ELF-1 (cell line): ENCODE measurements at places on chromosomes 2 and 18.
A peak's percentile ranks its signal among the peaks of the same experiment; 100 is the strongest.

DNA sequence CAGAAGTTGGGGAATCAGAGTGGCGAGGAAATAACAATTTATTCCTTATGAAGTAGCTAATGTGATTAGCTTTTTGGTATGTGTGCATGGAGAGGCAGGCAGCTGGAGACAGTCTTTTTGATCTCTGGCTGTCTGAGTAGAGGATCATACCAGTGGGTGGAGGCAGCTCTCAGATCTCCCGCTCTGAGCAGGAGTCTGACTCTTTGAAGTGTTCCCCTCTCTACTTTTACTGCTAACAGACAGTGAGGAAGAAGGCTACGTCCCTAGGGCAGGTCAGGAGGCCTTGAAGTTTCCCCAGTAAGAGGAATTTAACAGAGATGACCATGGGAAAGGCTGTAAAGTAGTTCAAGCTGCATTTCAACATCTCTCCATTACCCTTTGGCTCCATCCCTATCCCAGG is 111.9 kb upstream of the REG3A start:
- peak; percentile 33 for DNase-seq

GRCh38 chr2:145598434-145598833 is 1078.5 kb upstream of the ZEB2 start:
- DNase-seq: no peak

DNA sequence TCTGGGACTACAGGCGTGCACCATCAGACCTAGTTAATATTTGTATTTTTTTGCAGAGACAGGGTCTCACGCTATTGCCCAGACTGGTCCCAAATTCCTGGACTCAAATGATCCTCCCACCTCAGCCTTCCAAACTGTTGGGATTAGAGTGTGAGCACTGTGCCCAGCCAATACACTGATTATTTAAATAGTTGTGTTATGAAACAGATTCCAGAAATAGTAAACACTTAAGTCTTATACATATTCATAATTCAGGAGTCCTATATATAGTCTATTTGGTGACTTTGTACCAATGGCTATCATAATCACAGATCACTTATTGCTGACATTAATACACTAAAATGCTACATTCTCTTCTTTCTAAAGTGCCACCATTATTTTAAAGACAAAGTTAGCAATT is 12.8 kb downstream of the NFU1 start:
- no peak for DNase-seq

- no peak for DNase-seq
Observed at GRCh38 chr2:180571559-180571958, 408.8 kb upstream of the UBE2E3 start.

- DNase-seq: peak; percentile 60
Observed at GRCh38 chr2:114294741-114295140, 147.7 kb upstream of the DPP10 start.

DNA sequence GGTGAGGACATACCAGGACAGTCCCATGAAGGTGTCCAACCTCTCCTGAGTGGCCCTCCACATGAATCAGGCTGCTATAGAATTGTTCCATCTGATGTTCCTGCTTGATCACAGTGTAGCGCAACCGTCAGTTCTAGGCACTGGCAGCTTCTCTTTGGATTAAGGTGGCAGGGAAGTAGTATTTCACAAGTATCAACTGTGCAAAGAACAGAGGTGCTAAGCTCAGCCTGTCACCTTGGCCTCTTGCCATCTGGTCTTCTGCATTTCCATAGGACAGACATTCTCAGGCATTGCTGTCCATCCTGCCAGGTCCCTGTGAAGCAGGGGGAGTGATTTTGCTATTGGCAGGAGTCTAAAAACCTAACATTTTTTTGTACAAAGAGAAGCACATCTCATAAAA is 182.2 kb upstream of the EPAS1 start:
- no peak for DNase-seq

DNA sequence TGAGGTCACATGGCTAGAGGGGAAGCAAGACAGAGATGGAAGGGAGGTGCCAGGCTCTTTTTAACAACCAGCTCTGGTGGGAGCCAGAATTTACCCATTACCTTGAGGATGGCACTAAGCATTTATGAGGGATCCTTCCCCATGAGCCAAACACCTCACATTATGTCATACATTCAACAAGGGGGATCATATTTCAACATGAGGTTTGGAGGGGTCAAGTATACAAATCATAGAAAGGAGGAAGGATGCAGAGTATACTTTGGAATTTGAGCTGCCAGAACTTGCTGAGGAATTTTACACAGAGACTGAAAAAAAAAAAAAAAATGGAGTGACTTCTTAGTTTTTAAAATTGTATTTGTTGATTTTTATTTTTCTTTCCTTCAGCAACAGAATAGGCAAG is 891.4 kb downstream of the CCDC85A start:
- DNase-seq: no peak

GRCh38 chr18:13565228-13565627 is 161.1 kb downstream of the FAM210A start:
- DNase-seq: no peak

- DNase-seq: no peak
Observed at GRCh38 chr2:200679127-200679526, 93.3 kb downstream of the AOX1 start.

GRCh38 chr2:233832414-233832813 is 21.9 kb downstream of the HJURP start:
- no peak for DNase-seq

DNA sequence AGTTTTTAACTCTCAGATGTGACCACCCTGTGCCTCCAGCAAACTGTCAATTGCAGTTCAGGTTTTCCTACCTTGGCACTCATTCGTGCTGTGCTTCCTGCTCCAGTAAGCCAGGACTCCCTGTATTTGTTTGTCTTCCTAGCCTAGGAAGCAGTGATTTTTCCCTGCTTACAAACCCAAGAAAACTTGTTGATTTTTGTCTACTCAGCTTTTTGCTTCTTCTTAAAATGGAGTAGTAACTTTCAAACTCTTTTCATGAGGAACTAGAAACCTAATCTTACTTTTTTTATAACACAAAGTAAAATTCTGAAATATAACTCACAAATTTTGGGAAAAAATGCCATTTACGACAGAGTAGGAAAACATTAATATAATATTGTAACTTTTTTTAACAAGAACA is 150.6 kb upstream of the TMEFF2 start:
- DNase-seq: no peak

DNA sequence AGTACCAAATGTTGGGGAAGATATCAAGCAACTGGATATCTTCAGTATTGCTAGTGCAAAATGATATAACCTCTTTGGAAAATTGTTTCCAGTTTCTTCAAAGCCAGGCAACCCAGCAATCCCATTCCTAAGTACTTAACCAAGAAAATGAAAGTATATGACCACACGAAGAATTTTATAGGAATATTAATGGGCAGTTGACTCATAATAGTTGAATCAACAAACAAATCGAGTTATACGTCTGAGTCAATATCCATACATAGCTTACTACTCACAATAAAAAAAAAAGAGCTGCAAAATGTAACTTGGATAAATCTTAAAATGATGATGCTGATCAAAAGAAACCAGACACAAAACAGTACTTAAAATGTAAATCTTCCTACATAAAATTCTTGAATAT is 810.4 kb downstream of the METTL4 start:
- no peak for DNase-seq

GRCh38 chr2:116724550-116724949 is 1089.9 kb upstream of the DDX18 start:
- no peak for DNase-seq

- DNase-seq: peak; percentile 21
Observed at GRCh38 chr18:59961070-59961469, 61.3 kb downstream of the PMAIP1 start.

GRCh38 chr2:30346471-30347169 is 100.4 kb upstream of the LCLAT1 start:
- peak; percentile 85 for DNase-seq

GRCh38 chr2:241842067-241842415 is 16.7 kb downstream of the PDCD1 start:
- peak; percentile 70 for DNase-seq

DNA sequence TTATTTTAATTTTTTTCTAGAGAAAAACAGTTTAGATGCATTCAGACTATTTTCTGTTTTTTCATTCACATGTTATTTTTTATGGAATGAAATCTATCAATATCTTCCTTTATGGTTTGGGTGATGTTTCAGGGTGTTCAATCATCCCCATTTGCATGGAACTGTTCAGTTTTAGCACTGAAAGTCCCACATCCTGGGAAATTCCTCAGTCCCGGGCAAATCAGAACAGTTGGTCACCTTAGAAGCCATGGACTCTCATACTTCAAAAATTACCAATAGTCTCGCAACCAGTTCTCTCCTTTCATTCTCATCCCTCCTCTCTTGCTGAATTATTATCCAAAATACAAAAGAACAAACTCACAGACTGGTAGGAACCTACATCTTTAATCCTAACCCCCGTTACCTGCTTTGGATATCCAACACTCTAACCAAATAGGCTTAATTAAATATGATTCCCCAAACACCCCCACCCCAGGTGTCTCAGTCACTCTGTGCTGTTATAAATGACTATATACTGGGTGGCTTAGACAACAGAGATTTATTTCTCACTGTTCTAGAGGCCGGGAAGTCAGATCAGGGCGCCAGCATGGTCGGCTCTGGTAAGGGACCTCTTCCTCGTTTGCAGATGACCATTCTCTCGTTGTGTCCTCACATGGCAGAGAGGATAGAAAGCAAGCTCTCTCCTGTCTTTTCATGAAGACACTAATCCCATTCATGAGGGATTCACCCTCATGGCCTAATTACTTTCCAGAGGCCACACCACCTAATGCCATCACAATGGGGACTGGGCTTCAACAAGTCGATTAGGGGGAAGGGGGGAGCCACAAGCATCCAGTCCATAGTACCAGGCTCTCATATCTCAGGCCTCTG is 57.7 kb upstream of the SLC1A4 start:
- no peak for DNase-seq

DNA sequence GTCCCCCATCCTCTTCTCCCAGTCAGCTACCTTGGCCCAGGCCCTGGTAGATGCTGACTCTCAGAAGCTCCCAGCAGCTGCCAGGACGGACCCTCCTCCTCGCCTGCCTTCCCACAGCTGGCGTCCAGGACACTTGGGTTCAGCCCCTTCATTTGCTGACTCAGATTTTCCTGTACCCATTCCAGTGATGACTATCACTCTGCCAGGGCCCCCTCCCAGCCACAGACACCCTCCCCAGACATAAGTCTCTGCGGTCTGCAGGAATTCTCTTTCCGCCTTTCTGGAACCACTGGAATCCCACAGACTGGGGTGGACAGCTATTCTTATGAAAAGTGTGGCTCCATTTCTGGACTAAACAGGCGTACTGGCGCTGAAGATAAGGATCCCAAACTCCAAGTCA is 260.3 kb upstream of the EPAS1 start:
- no peak for DNase-seq

DNA sequence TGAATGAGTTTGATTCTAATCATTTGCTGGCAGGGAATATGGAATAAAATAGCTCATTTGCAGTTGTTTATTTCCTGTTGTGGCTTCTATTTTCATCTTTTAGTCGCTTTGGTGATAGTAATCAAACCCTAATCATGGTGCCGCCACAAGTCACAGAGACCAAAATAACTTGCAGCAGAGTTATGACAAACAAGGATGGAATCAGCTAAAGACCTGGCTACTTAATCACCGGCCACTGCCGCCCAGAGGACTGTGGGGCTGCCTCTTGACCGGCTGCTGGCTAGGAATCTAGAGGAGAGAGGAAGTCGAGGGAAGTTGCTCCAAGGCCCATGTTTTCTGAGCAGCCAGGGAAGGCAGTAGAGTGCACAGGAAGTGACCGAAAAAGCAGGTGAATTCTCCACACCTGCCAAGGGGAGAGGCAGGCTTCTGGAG is 5.1 kb upstream of the SMAD7 start:
- DNase-seq: peak; percentile 58

- DNase-seq: no peak
Observed at GRCh38 chr2:176876493-176877103, 336.0 kb upstream of the HNRNPA3 start.

- peak; percentile 47 for DNase-seq
Observed at GRCh38 chr2:192029089-192029488, 165.6 kb downstream of the TMEFF2 start.

- DNase-seq: no peak
Observed at GRCh38 chr18:75109319-75109691, 99.6 kb downstream of the PTGR3 start.

GRCh38 chr2:27007416-27008374 is 25.1 kb upstream of the TMEM214 start:
- no peak for DNase-seq

DNA sequence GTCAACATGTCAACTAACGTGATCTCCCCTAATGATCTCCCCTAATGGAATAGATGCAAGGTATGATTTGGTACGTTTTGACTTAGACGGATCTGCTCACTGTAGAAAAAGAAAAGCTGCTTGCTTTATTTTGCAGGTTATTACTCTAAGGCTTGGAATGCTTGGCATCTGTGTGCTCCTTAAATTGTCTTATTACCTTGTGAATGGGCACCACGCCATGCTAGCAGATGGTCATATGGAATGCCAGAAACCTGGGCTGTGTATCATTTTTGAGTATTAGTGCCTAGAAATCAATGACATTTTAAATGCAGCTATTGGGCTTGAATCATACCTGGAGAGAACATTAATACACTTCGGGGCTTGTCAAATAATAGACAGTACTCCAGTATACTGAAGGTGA is 16.5 kb upstream of the FIGN start:
- no peak for DNase-seq

GRCh38 chr2:190882411-190882766 is 1.8 kb downstream of the GLS start:
- no peak for DNase-seq

GRCh38 chr2:179488563-179488962 is 223.9 kb upstream of the SESTD1 start:
- no peak for DNase-seq

DNA sequence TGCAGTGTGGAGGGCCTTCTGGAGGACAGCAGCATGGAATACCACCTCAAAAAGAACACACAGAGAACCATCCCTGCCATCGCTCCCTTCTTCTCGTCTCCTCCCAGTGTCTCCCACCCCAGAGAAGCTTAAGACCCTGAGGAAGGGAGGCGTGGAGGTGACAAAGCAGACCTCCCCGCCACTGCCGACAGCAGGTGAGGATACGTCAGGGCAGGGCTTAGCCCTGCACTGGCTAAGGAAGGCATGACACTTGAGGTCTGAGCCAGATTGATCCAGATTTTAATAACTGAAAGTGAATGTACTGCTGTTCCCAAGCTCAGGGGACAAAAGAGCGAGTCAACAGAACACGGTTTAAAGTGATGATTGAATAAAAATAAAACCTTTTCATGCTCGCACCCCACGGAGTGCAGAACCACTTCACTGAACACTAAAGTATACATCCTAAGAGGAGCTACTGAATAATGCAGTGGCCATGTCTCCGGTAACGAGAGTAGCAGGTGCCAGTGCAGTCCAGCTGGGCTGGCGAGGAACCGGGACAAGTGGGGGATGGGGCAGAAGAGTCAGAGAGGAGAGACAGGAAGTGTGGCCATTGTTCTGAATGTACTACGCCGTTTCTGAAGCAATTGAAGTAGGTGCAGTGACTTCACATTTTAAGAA is 391.0 kb downstream of the CDH2 start:
- DNase-seq: no peak
